CD4-positive, alpha-beta memory T cell (primary cell): ENCODE measurements at places on chromosomes 12 and 14.

DNA sequence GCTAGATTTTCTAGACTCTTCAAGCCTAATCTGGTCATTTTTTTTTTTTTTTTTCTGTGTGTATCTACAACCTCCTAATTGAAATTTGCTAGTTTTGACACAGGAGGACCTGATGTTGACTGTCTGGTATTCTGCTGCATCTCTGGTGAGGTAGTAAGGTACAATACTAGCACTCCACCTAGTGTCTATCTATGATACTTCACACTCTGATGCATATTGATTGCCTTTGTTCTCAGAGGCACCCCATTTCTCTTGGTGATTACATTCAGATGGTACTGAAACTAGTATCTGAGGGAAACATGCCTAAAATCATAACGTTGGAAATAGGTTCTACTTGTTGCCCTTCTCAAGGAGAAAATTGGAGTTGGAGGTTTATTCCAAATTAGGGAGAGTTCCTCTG lies 930.5 kb upstream of the NOVA1 start:
- DNase-seq: no peak

- no peak for DNase-seq
Measured at GRCh38 chr12:5017638-5018348, 25.9 kb upstream of the KCNA5 start.

- no peak for DNase-seq
Measured at GRCh38 chr14:75077794-75078193, 8.4 kb downstream of the ZC2HC1C start.

DNA sequence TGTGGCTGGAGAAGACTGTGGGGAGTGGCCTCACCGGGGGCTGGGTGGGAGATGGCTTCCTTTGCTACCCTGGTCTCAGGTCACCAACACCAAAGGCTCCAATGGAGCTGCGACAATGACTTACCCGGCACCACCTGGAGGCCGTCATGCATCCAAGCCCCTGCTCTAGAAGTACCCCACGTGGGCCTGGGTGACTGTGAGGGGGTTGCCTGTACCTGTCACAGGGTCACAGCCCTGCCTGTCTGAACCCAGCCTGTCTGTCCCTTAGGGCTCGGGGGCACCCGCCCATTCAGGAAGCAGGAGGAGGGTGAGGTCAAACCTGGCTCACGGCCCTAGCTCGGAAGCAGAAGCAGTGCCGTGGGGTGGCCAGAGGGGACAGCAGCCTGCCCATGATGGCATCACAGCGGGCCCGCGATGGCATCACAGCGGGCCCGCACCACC lies 18.9 kb downstream of the ABCB9 start:
- DNase-seq: no peak

- DNase-seq: no peak
Measured at GRCh38 chr12:1539135-1539534, 55.2 kb downstream of the FBXL14 start.

DNA sequence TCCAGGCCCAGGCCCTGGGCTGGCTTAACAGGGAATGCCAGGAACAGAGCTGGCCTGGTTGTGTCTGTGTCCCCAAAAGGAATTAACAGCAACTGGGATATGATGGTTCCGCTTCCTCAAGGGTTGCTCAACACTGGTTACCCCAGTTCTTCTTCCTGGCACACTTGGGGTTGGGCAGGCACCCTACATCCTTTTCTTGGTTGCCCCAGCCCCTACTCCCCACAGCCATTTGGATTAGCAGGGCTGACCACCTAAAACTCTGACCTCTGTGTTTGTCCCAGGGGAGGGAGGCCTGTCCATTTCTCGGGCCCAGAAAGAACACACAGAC lies 30.8 kb downstream of the NCKAP5L start:
- DNase-seq: no peak

GRCh38 chr14:68947802-68948201 lies 31.3 kb downstream of the ACTN1 start:
- DNase-seq: no peak

DNA sequence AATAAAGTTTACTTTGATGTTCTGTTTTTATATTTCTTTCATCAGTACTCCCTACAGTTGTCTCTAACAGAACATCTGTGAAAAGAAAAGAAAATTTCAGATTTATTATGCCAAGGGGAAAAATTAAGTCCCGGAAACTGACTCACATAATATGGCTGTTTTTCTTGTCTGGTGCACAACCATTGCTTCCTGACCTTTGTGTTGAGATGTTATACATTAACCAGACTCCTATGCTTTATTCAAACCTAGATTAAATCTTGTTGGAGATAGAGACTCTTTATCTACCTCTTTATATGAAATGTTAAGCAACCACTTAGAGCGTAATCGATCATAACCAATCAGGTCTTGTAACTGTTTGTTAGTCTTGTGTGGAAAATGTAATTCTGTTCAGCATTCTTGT lies 37.6 kb upstream of the BICD1 start:
- no peak for DNase-seq

DNA sequence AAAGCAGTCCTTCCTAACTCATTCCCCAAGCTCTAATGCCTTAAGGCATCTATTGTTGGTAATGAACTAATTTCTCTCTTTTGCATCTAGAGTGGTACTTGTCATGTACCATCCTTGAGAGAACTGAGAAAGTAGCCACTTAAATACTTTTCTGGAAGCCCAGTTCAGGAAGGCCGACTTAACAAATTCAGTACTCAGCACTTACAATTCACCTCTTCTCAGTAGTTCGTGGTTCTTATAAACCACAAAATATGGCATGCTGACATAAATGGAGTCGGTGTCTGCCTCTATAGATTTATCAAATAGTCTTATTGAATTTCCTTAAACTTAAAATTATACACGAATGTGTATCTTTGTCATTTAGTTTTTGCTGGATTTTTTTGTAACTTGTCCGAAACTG lies 9.4 kb upstream of the COCH start:
- DNase-seq: no peak

- DNase-seq: no peak
Measured at GRCh38 chr14:61296151-61296550, 15.0 kb upstream of the TMEM30B start.

- DNase-seq: no peak
Measured at GRCh38 chr12:38736821-38737220, 168.6 kb downstream of the CPNE8 start.

DNA sequence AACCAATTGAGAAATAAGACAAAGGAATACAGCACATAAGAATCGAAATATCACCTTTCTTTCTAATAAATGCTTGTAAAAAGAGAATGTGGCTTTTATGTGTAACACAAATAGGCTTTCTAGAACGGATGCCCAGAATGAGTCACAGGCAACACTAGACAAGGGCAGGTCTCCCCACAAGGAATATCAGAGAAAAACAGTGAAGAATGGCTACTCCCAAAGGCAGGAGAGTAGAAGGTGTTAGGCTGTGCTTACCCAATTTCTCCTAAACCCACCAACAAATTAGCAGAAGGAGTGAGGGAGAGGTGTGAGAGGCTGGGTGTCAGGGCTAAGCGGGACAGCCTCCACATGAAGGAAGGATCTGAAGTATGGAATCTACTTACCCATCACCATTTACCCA lies 55.2 kb downstream of the GALNT4 start:
- no peak for DNase-seq

DNA sequence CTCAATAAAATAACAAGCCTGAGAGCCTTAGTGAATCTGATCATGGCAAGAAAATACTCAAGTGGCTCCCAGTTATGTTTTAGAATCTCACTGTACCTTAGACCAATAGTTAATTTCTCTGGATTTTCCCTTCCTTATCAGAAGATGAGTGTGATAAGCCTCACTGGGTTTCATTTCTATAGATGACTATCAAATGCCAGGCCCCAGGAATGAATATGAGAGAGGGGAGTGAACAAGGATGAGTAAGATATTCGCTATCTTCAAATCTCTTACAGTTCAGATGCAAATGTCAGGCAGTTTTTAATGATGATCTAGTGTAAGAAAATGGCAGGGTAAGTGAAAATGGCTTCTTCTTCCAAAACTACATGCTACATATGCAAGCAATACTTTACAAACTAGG lies 26.1 kb upstream of the OR10P1 start:
- no peak for DNase-seq

DNA sequence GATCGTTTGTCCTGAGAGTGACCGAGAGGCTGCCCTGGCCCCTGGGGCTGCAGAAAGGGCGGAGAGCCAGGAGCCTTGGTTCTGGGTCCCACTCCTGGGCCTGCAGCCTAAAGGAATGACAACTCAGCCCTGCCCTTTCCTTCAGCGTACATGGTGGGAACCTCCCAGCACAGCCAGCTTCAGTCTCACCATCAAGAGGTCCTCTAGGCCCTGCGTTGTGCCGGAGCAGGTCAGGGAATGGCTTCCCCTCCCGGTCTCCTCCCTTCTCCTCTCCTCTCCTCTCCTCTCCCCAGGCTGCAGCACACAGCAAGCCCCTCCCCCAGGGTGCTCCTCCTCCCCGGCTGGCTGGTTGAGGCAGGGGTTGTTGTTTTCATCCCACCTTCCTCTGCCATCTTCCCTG lies 44.6 kb upstream of the TUNAR start:
- no peak for DNase-seq

DNA sequence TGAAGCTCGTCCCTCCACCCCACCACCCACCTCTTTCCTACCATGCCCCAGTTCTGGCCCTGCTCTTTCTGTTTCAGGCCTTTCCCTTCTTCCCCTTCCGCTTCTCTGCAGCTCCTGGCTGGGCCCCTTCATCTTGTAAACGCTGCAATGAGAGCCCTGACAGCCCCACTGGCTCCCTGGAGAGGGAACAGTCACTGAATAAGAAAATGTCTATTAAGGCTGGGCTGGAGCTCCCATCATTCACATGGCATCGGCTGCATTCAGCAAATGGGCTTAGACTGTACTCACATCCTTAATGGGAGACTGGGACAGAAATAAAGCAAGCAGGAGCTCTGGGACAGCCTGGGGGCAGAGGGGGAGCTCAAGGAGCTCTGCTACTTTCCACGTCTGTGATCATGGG lies 45.2 kb upstream of the TUNAR start:
- DNase-seq: no peak

GRCh38 chr12:114852976-114853529 lies 169.1 kb upstream of the TBX3 start:
- DNase-seq: no peak

DNA sequence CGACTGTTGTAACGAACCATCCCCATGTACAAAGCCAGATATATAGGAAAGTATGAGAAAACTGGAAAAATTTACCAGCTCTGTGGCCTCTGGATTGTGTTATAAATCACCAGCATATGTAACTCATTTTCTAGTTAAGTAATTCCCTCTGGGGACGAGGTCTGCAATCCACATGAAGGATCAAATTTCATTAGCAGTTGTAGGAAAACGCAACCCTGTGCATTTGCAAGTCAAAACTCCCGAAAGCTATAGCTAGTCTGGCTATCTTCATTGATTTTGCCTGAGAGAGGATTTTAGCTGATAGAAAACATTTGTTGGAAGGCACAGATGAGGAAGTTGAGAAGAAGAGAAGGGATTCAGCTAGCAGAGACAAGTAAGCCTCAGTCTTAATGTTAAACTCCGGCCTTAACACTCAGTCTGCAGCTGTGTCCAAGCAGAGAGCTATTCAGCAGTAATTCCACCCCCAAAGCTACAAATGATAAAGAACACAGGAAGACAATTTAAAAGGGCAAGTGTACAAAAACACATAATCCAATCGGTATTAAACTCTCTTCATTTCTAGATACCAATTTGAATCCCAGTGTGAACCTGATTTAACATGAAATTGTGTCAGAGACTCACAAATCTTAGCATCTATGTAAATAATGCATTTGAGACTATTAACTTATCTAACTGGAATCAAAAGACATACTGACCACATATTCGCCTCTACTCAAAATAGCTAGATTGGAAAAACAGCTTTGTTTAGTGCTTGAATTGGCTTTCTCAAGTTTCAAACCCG lies 54.2 kb upstream of the CERS5 start:
- DNase-seq: no peak

- no peak for DNase-seq
Measured at GRCh38 chr12:111150921-111151840, 217.7 kb downstream of the PHETA1 start.

DNA sequence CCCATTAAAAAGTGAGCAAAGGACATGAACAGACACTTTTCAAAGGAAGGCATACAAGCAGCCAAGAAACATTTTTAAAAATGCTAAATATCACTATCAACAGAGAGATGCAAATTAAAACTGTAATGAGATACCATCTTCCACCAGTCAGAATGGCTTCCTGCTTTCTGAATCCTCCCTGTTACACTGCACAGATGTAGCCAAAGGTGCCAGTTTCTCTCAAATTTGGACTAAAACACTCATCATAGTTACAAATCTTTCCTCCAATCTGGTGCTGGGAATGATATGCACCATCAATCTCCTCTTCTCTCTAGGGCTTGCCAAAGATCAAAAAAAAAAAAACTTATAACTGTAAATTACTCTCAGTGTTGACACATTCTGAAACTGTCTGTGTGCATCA lies 311.8 kb upstream of the CLEC14A start:
- DNase-seq: no peak

- no peak for DNase-seq
Measured at GRCh38 chr14:104680056-104680805, 9.2 kb upstream of the INF2 start.

DNA sequence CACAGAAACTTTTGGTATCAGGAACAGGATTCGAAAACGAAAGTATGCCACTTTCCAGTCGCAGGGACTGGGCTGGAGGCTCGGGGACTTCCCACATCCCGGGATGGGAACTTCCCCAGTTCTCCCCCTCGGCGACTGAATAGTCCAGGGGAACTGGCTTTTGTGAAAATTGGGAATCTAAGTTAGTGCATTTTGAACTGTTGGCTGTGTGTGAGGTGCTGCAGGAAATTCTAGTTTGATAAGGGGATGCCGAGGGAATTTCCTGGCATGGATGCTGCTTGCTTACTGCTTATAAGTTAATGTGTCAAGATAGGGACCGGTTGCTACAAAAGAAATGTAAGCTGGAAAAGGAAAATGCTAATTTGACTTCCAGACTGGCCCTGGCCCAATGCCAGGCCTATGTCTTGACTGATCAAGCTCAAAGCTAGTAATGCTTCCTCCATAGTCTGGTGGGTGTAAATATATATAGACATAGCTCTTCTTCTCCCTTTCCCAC lies 73.4 kb upstream of the EIF5 start:
- DNase-seq: no peak

DNA sequence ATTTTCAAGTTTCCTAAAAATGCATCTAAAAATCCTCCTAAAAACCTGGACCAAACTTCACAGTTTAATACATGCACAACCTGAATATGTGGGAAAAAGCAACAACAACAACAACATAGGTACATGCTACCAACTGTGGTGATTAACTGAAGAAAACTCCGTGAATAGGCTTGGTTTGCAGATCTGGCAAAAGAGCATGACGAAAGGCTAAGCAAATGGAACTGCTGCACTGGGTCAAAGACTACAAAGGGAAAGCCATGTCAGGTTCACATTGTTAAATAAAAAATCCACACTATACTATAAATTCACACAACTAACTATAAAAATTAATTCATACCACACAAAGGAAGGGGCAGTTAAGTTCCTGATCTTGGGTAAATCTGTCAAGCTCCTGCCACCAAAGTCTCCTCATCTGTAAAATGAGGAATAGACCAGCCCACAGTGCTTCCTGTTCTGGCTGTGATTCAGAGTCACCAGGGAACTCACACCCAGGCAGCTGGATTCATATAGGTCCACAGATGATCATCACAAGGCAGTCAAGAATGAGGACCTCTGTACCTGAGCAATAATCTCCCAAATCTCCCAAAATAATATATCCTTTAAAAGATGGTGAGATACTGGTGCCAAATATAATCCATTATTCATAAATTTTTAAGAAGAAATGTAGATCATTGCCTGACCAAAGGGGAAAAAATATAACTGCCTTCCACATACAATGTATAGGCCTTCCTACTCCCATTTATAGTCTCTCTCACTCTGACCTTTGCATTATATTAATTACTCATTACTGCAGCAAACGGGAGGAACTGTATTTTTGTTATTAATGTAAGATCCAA lies 7.0 kb downstream of the CORO1C start:
- DNase-seq: no peak
